ENCODE measurements at places on chromosomes 4 and X.
A peak's percentile ranks its signal among the peaks of the same experiment; 100 is the strongest.

GRCh38 chr4:48041535-48042137 lies 25.1 kb downstream of the NIPAL1 start:
- DNase-seq, result no peak

- DNase-seq, result no peak
Measured at GRCh38 chr4:41285202-41285863, 28.6 kb downstream of the UCHL1 start.

DNA sequence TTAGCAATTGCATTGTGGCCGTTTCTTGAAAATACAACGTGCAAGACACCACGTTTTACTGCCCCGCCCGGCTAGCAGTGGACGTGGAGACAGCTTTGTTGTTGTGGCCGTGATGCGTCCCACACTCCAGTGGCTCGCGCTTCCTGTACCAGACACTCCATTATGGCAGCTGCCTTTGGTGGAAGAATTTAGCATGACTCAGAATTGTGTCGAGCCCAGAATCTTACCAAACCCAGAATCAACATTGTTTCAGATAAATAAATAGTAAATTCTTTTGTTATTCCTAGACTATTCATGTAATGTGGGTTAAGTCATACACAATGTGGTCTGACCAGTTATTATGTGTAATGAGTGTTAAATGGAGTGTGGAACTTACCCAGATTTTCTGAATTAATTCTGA lies 25.3 kb upstream of the S100P start:
- no peak for DNase-seq

DNA sequence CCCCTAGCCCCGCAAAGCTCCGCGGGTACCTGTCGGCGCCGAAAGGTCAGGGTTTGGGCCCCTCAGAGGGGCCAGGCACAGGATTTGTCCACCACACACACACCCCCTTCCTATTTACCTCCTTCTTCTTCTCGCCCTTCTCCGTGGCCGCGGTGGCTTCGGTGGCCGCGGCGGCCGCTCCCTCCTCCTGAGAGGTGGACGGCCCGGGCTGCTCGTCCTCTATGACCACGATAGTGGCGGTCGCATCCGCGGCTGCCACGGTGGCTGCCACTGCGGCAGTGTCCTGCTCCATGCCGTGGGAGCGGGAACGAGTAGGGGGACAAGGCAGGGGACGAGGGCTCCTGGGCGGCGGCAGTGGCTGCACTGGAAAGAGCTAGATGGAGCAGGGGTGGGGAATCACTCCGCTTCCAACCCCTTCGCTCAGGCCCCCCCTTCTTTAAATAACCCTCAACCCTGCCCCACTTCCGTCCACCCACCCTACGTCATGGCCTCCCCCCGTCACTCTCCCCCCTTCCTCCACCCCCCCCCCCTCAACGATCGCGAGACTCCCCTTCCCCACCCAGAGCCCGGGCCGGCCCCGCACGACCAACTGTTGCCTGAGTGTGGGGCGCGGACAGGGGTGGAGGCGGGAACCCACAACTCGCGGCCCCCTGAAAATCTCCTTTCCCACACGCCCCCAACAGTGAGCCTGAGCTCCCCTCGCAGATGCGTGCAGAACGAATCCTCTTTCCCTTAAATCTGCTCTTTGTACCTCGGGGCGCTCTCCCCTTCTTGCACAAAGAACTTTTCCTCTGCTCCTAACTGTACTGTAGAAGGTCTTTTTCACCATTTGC lies at the start of gene SMARCA1:
Gene SMARCA1 (minus strand): TSS at position 412 of the 833 bp plus-strand sequence. CDS start 120 bp downstream, at position 292.
- peak; percentile 3 for DNase-seq

- DNase-seq, result no peak
Measured at GRCh38 chrX:437661-438390, 51.1 kb upstream of the PPP2R3B start.

GRCh38 chrX:1717373-1717772 lies 102.5 kb downstream of the ASMT start:
- no peak for DNase-seq

DNA sequence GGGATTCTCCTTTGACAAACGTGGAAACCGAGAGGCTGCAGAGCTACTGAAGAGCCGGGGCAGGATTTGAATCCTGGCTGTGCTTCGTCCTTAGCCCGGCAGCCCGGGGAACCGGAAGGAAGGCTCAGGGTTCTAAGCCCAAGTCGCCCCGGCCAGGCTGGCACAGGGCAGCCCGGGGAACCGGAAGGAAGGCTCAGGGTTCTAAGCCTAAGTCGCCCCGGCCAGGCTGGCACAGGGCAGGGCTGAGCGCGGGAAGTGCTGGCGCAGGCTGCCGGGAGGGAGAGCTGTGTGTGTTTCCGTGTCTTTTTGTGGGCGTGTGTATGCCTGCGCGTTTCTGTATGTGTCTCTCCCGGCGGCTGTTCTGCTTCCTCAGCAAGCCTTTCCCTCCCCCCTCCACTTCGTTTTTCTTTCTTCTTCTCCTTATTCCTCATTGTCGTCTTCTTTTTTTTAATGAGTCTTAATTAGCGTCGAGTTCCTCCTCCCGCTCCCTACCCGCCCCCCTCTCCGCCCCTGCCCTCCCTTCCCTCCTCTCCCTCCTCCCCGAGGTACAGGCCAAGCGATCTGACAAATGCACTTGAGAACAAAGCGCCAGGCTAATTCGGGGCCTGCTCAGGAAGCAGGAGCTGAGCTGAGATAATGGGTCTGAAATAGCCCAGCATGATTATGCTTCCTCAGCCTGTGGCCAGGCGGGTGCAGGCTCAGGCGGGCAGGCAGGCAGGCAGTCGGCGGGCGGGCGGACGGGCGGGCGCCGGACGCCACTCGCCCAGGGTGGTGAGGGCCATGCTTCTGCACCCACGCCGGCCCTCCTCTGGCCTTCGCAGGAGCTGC lies 65.9 kb downstream of the EFNB1 start:
- DNase-seq, result no peak

- no peak for DNase-seq
Measured at GRCh38 chrX:150753968-150754367, 60.8 kb downstream of the MTMR1 start.

- DNase-seq, result peak; percentile 24
Measured at GRCh38 chr4:26410385-26411293, 79.6 kb downstream of the CCKAR start.

- no peak for DNase-seq
Measured at GRCh38 chr4:156538651-156539257, 432.8 kb downstream of the PDGFC start.

GRCh38 chr4:5710065-5710960 lies 688 bp upstream of the EVC start:
- no peak for DNase-seq

DNA sequence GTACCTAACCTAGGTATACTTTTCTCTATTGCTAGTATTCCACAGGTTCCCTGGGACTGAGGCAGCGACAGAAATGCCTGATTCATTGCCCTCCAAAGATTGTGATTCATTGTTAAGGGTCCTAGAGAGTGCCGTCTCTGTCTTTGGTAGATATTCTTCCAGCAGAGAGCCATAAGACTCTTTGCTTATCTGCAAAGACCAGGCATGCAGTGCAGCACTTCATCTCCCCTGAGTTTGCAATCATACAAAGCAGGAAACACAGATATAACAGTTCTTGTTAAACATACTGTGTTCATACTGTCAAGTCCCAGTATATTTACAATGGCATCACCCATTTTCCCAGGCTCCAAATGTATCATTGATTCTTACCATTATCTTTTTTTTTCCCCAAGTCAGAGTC lies 47.7 kb downstream of the KLF8 start:
- no peak for DNase-seq

GRCh38 chr4:152735396-152735859 lies 44.1 kb downstream of the TIGD4 start:
- no peak for DNase-seq

DNA sequence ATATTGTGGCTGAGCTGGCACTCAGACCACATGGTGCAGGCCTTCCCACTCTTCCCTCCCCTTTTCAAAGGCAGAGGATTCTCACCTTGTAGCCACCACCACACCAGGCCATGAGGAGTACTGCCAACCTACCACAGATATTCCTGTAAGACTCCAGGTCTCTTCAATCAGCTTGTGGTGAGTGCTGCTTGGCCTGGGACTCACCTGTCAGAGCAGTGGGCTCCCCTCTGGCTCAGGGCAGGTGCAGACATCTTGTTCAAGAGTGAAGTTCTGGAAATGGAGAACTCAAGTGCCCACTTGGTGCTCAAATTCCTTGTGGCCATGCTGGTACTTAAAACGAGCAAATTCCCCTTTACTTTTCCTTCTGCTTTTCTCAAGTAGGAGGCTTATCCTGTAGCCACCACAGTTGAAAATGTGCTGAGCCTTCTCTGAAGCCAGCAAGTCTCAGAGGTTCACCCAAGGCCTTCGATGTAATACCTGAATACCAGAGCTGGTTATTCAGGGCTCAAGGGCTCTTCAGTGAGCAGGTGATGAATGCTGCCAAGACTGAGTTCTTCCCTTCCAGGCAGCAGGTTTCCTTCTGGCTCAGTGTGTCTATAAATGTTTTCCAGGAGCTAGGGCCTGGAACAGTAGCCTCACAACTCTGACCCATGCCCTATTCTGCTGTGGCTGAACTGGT lies 212.9 kb downstream of the TEX13C start:
- DNase-seq, result no peak

GRCh38 chrX:3312109-3312508 lies 34.3 kb downstream of the MXRA5 start:
- no peak for DNase-seq

- DNase-seq, result no peak
Measured at GRCh38 chr4:152590179-152591031, 54.5 kb upstream of the FBXW7 start.

DNA sequence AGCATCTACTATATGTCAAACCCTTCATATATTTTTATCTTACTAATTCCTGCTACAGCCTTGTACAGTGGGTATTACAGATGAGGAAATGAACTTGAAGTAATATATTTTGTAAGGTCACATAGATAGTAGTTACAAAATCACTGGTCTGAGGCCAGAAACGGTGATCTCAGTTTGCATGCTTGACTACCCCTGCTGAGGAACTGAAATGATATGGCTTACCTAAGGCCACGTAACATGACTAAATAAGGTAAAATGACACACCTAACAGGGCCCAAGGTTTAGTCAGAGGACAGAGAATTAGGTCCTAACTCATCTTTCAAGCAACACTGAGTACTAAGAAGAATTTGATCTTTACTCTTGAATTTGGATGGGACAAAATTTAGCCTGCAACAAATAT lies 1.5 kb upstream of the COMMD8 start:
- no peak for DNase-seq

DNA sequence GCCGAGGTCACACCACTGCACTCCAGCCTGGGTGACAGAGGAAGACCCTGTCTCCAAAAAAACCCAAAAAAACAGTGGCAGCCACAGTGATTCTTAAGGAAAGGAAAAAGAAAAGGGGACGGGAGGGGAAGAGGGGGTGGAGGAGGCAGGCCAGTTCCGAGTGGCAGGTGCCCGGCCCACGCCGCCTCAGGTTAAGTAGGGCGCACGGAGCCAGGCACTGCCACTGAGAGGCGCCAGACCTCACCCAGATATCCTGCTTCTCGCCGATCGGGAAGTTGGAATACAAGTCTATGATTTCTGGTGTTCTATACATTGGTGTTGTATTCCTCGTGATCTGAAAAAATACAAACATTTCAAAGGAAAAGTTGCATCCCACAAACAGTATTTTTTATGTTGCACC lies 35.9 kb downstream of the GAK start:
- no peak for DNase-seq

GRCh38 chr4:86278126-86278525 lies 81.7 kb downstream of the MAPK10 start:
- DNase-seq, result no peak
